Bladder microvascular endothelial cell (primary cell): ENCODE measurements at places on chromosomes 13 and 19. TPM values are rescaled to one million over a fixed set of nuclear protein-coding genes. Genes with fewer than 3 reads are reported as not detected.

FOSB gene
- total RNA-seq, result 0.49 and 18.5 TPM in 2 replicates

ZNF700 gene
- 5.0 and 10.6 TPM in 2 replicates for total RNA-seq

ZNF66 gene
- 2.1 and 5.3 TPM in 2 replicates for total RNA-seq

SERPINE3 gene
- not detected in 2 replicates for total RNA-seq

CPB2 gene
- not detected in 2 replicates for total RNA-seq

DCT gene
- not detected in 2 replicates for total RNA-seq

C5AR1 gene
- not detected in 2 replicates for total RNA-seq

OPA3 gene
- 4.7 and 6.3 TPM in 2 replicates for total RNA-seq

PGLYRP1 gene
- not detected in 2 replicates for total RNA-seq

CFD gene
- total RNA-seq, result 1.5 and 1.8 TPM in 2 replicates

RPS16 gene
- total RNA-seq, result 29.8 and 80.1 TPM in 2 replicates

FCER2 gene
- total RNA-seq, result not detected in 2 replicates

ZNF160 gene
- total RNA-seq, result 11.7 and 28.2 TPM in 2 replicates

PSG4 gene
- 0.65 TPM in 1 of 2 replicates, not detected in the other for total RNA-seq

ECSIT gene
- total RNA-seq, result 25.8 and 32.9 TPM in 2 replicates

GNA15 gene
- under 0.01 and 0.06 TPM in 2 replicates for total RNA-seq

NFIC gene
- 17.2 and 61.2 TPM in 2 replicates for total RNA-seq

CEACAM1 gene
- 1.1 and 41.8 TPM in 2 replicates for total RNA-seq

MATK gene
- total RNA-seq, result 0.50 TPM in 1 of 2 replicates, not detected in the other

SELENOV gene
- total RNA-seq, result not detected in 2 replicates

CATSPERD gene
- not detected in 2 replicates for total RNA-seq

MAST1 gene
- 0.16 and 1.0 TPM in 2 replicates for total RNA-seq

CEACAM16 gene
- total RNA-seq, result 0.16 TPM in 1 of 2 replicates, not detected in the other

ZNF180 gene
- 4.4 and 7.9 TPM in 2 replicates for total RNA-seq

PRR20A gene
- not detected in 2 replicates for total RNA-seq

SHD gene
- not detected in 2 replicates for total RNA-seq
